ENCODE measurements at places on chromosomes 13 and 19. TPM values are rescaled to one million over a fixed set of nuclear protein-coding genes. Genes with fewer than 3 reads are reported as not detected.

Gene SKA3
- 35.0 TPM for total RNA-seq

Gene CEACAM20
- not detected for total RNA-seq

DNA sequence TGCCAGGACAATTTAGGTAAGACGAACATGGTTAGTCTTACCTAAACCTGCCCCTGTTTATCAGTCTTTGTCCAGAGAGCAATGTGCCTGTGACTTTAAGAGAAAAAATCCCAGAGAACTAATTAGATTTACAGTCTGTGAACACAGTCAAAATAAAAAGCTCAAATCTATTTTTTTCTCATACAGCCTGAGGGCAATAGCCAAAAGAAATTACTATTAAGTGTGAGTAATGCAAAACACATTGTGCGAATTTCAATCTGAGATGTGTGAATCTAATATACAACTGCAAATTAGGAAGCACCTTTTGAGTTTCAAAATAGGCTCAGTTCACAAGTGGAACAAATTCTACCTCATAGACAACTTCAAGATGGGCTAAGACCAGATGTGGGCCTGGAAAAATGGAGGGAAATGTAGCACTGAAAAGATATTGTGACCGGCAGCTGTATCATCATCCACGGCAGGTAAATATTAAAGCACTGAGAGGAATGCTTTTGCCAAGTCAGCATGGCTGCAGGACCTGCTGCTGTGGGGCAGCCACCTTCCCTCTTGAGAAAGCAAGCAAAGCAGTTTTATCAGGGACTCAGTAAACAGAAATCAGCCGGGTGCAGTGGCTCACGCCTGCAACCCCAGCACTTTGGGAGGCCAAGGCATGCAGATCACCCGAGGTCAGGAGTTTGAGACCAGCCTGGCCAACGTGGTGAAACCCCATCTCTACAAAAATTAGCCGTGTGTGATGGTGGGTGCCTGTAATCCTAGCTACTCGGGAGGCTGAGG is 114.8 kb downstream of the KATNAL1 start:
- no peak for DNase-seq

Gene SOX1
- total RNA-seq = 0.18 TPM

Gene CYP2S1
- 5.0 TPM for total RNA-seq

- no peak for DNase-seq
Observed at GRCh38 chr19:43662487-43662886, 7.5 kb downstream of the PLAUR start.

Gene SELENOV
- total RNA-seq = 6.3 TPM

DNA sequence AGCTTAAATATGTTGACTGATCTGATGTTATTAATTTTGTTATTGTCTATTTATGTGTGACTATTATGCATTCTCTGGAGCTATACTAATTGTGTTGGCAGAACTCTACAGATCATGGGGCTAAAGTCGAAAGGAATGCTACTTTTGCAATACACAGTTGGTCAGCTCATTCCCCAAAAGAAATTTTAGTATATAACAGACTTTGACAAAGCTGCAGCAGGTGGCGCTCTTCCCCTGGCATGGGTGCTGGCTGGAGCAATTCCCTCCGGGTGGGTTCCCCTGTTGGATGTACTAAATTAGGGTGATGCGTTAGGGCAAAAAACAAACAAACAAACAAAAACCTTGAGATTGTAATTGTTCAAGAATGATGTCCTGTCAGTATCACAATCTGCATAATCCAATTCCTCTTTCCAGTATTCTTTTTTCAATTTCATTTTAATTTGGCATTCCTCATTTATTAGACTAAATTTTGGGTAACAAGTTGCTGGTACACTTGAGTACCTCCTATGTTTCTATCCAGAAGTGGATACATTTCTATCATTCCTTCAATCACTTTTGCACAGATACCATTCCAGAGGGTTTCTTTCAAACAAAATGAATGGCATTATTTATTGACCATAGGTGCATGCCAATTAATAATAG is 322.8 kb upstream of the EDNRB start:
- DNase-seq = peak; percentile 41

GRCh38 chr19:14115756-14116155 is 1.8 kb downstream of the PRKACA start:
- no peak for DNase-seq

Gene CFAP97D2
- not detected for total RNA-seq

Gene AP3D1
- total RNA-seq = 93.3 TPM

Measured in Daoy (cell line).